ENCODE measurements at places on chromosomes 7 and 10. TPM values are rescaled to one million over a fixed set of nuclear protein-coding genes. Genes with fewer than 3 reads are reported as not detected.

The SKIDA1 gene
- 0.47 TPM for total RNA-seq

The CALN1 gene
- total RNA-seq, result not detected

The GTPBP4 gene
- total RNA-seq, result 25.0 TPM

The CSGALNACT2 gene
- 14.9 TPM for total RNA-seq

The BTBD16 gene
- not detected for total RNA-seq

The RARRES2 gene
- total RNA-seq, result not detected

The MYOF gene
- 256 TPM for total RNA-seq

The BMS1 gene
- 16.7 TPM for total RNA-seq

The COL1A2 gene
- 6.7 TPM for total RNA-seq
